ENCODE measurements at places on chromosomes 5 and 9.

DNA sequence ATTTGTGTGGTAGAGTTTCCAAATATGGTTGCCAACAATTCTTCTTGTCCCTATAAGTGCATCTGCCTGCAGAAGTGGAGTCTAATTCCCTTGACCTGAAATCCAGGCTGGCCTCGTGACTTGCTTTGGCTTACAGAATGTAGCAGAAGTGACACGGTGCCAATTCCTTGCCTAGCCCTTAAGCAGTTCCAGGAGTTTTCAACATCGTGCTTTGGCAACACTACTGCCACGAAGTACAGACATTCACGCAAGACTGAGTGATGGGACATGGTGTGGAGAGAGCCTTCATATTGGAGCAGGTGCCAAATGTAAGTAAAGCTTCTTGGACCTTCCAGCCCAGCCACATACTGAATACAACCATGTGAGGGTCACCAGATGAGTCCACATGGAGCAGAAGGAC, 92.9 kb upstream of the NEK6 start:
- DNase-seq: no peak

GRCh38 chr9:36217256-36217968, 26.7 kb downstream of the CLTA start:
- DNase-seq: no peak

DNA sequence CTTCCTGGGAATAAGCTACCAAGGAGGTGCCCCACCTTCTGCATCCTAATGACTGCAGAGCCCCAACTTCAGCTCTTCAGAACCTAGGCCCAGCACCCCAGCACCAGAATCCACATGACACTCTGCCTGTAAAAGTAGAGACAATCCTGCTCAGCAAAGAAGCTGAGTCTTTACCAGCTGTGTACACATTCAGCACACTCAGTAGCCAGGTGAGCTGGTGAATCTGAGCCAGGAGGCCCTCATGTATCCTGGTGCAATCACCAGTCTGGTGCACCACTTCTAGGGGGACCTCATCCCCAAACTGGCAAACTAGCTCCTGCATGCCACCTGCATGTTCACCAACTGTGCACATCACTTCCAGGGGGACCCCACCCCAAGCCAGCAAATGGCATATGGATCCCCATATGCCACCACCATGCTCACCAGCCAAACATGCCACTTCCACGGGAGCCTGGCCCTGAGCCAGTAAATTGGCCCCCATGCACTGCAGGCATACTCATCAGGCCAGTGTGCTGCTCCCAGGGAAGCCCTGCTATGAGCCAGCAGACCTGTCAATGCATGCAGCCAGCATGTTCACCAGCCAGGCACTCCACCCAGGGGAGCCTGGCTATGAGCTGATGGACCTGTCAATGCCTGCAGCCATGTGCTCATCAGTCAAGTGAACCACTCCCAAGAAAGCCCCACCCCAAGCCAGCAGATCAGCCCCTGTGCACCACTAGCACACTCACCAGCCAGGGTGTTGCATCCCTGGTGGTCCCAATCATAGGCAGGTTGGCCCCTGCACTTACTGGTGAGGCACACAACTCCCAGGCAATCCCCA, 15.6 kb upstream of the BTNL9 start:
- no peak for DNase-seq

DNA sequence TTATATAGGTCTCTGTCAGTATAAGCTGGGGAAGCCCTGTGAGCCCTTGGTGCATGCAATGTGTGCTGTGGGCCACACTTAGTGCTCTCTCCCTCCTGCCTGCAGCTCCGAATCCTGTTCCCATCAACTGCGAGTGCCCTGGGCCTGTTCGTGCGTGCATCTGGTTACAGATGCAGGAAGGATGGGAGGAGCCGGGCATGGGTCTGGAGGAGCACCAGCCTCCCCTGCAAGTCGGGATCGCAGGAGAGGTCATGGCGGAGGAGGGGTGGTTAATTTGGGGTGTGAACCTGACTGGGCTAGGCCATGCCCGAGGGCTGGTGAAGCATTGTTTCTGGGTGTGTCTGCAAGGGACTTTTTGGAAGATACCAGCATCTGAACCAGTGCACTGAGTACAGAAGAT, 274.6 kb upstream of the IRX4 start:
- DNase-seq: no peak

DNA sequence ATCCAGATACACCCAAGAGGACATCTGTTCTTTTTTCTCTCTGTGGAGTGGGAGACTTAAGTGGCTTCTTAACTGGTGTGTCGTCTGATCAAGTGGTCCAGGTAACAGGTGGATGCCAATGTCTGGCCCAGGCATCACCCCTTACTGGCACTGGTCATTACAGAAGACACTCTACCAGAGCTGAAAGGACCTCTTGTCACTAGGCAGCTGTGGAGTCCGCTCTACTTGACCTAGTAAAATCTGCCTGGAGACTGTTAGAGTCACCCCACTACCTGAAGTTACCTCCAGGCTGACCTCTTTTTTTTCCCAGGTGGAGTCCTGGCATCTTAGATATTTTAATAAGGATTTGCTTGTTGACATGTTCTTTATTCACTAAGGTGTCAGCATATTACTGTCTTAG, 22.5 kb downstream of the FXN start:
- no peak for DNase-seq

DNA sequence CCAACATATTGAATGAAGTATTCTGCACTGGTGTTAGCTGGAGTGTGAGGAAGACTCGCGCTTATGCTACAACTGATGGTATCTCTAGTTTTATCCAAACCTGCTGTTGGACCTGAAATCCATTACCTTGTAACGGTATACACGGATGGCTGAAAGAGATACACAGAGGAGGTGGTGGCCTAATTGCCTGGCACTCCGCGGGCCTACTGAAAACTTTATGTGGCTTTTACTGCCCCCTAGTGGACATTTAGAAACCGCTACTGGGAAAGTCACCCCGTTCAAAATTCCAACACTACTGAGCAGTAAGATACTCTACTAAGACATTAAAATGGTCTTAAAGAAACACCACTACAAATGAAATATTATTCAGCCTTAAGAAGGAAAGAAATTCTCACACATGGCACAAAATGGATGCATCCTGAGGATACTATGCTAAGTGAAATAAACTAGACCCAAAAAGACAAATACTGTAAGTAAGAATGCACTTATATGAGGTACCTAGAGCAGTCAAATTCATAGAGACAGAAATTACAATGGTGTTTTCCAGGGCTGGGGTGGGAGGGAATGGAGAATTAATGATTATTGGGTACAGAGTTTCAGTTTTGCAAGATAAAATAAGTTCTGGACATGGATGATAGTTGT, 100.4 kb downstream of the TTLL11 start:
- DNase-seq: no peak

Data from esophagus squamous epithelium (tissue), 5 donors.